Foreskin keratinocyte (primary cell): ENCODE measurements at places on chromosomes 2 and 18. TPM values are rescaled to one million over a fixed set of nuclear protein-coding genes. Genes with fewer than 3 reads are reported as not detected.

MSTN gene
- total RNA-seq, result not detected in 2 replicates

CXCR2 gene
- total RNA-seq, result 0.25 and 0.31 TPM in 2 replicates

ADRA2B gene
- total RNA-seq, result 0.03 and 0.04 TPM in 2 replicates

EHBP1 gene
- total RNA-seq, result 59.1 and 64.5 TPM in 2 replicates

SLC23A3 gene
- 0.71 and 0.75 TPM in 2 replicates for total RNA-seq

TXNDC2 gene
- not detected in 2 replicates for total RNA-seq

CFC1 gene
- total RNA-seq, result not detected in 2 replicates

TAF1B gene
- 25.4 and 37.4 TPM in 2 replicates for total RNA-seq

REG1B gene
- total RNA-seq, result not detected in 2 replicates

ICOS gene
- not detected in 2 replicates for total RNA-seq

WDR33 gene
- 29.3 and 30.2 TPM in 2 replicates for total RNA-seq

C2orf76 gene
- 6.8 and 6.9 TPM in 2 replicates for total RNA-seq

KRTCAP3 gene
- 37.1 and 40.2 TPM in 2 replicates for total RNA-seq

TEX44 gene
- not detected in 2 replicates for total RNA-seq

GCG gene
- not detected in 2 replicates for total RNA-seq

CPO gene
- not detected in 2 replicates for total RNA-seq

FTCDNL1 gene
- 1.1 and 1.4 TPM in 2 replicates for total RNA-seq

GALNT3 gene
- total RNA-seq, result 96.5 and 99.1 TPM in 2 replicates

LYG1 gene
- 0.54 and 0.71 TPM in 2 replicates for total RNA-seq

TRIM54 gene
- total RNA-seq, result not detected in 2 replicates

NLRC4 gene
- total RNA-seq, result not detected in 2 replicates

AFF3 gene
- total RNA-seq, result not detected in 2 replicates

ZNF396 gene
- 0.42 and 0.44 TPM in 2 replicates for total RNA-seq

TEKT4 gene
- total RNA-seq, result not detected in 2 replicates

OR6B2 gene
- total RNA-seq, result not detected in 2 replicates

IGFBP5 gene
- total RNA-seq, result 0.20 and 0.28 TPM in 2 replicates

ZNF514 gene
- total RNA-seq, result 7.1 and 9.6 TPM in 2 replicates

LHCGR gene
- total RNA-seq, result not detected in 2 replicates

LYPD6B gene
- total RNA-seq, result 5.2 and 7.7 TPM in 2 replicates

MAL gene
- total RNA-seq, result not detected in 2 replicates

SIX3 gene
- total RNA-seq, result not detected in 2 replicates

GPN1 gene
- total RNA-seq, result 58.9 and 61.4 TPM in 2 replicates

FSHR gene
- total RNA-seq, result not detected in 2 replicates

TLX2 gene
- 0.10 TPM in 1 of 2 replicates, not detected in the other for total RNA-seq

BAZ2B gene
- total RNA-seq, result 28.5 and 33.8 TPM in 2 replicates

RGPD5 gene
- total RNA-seq, result 7.4 and 13.9 TPM in 2 replicates

PPIL3 gene
- total RNA-seq, result 27.4 and 29.0 TPM in 2 replicates

CIB4 gene
- not detected in 2 replicates for total RNA-seq
